ENCODE measurements at places on chromosomes 16 and 17. TPM values are rescaled to one million over a fixed set of nuclear protein-coding genes. Genes with fewer than 3 reads are reported as not detected.

CAPN15 gene
- total RNA-seq = 68.0 TPM

KCNH6 gene
- total RNA-seq = not detected

GRCh38 chr16:88706965-88707826 lies 893 bp downstream of the CTU2 start:
- no peaks in the 10 kb centered on the region for H3K27me3 ChIP-seq
- H3K4me3 ChIP-seq = peak overlapping the region; percentile 95
- H3K4me1 ChIP-seq = peaks cover 40% of the 10 kb centered on the region

- no peaks in the 10 kb centered on the region for H3K4me1 ChIP-seq
- no peaks in the 10 kb centered on the region for H3K27me3 ChIP-seq
- peaks cover 38% of the 10 kb centered on the region for H3K36me3 ChIP-seq
- no peak overlapping the region for H3K27ac ChIP-seq
- no peak overlapping the region for H3K4me3 ChIP-seq
- no peak for DNase-seq
Observed at GRCh38 chr17:28705074-28705659, 6.5 kb downstream of the PROCA1 start.
